ENCODE measurements at places on chromosomes 1 and 21. TPM values are rescaled to one million over a fixed set of nuclear protein-coding genes. Genes with fewer than 3 reads are reported as not detected.

IL24 gene
- polyA plus RNA-seq: 0.36 TPM

DCDC2B gene
- not detected for polyA plus RNA-seq

NBPF6 gene
- not detected for polyA plus RNA-seq

TATDN3 gene
- 10.7 TPM for polyA plus RNA-seq

TTC39A gene
- 65.5 TPM for polyA plus RNA-seq

FAM72D gene
- polyA plus RNA-seq: 1.6 TPM

PCP4 gene
- polyA plus RNA-seq: not detected

PLEKHO1 gene
- 14.1 TPM for polyA plus RNA-seq

DYNLT5 gene
- 0.60 TPM for polyA plus RNA-seq

PKP1 gene
- under 0.01 TPM for polyA plus RNA-seq

KRTAP24-1 gene
- polyA plus RNA-seq: not detected

CIART gene
- 2.5 TPM for polyA plus RNA-seq

All from sigmoid colon (tissue), 7 donors.